Brain pericyte (primary cell): ENCODE measurements at places on chromosomes 2 and 18.

DNA sequence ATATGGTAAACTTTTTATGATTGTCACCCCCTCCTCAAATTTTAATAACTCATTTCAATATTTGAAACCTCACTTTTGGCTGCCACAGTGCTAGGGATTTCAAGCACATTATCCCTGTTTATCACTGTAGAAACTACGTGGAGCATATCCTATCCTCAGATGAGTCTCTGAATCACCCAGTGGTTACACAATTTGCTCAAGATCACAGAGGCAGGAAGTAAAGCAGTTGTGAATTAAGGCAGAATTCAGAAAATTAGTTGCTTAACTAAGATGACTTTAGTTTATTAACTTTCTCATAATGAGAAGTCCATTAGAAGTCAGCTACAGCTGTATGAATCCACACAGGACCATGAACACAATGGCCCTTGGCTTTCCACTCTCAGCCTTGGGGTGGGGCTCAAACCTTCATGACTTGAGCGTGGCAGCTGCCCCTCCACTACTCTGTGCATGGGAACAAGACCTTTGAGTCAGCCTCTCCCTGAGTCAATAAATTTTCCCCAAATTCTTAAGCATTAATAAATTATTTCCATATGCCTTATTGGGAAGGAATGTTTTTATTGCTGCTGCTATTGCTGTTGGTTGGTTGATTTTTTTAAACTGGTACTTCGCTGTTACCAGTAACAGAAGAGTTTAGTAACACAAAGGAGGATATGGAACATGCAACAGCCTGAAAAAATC is 369.0 kb downstream of the CBLN2 start:
- no peak for DNase-seq

DNA sequence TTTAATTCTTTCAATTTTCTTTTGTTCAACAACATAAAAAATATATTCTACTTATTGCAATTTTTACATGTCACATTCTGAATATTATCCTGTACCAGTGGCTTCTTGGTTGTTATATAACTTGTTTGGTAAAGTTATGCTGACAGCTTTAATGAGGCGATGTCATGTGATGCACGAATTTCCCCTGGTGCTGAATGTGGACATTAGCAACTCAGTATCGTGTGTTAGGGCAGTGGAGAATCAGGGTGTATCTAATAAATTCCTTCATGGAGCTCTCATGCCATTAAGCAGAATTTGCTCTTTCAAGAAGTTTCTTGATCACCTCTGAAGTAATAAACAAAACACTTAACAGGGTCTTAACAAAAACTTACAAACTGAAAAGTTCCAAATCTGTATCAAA is 99.6 kb upstream of the DNMT3A start:
- no peak for DNase-seq

DNA sequence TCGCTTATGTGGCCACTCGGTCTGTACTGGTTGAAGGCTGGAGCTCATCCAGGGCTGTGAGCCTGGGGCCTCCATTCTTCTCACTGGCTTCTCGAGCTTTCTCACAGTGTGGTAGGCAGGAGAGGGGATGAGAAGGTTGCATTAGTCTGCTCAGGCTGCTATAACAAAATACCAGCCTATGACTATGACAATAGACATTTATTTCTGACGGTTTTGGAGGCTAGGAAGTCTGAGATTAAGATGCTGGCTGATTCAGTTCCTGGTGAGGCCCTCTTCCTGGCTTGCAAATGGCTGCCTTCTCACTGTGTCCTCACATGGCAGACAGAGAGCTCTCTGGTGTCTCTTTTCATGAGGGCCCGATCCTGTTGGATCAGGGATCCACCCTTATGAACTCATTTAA is 6.2 kb upstream of the STK25 start:
- DNase-seq: no peak

DNA sequence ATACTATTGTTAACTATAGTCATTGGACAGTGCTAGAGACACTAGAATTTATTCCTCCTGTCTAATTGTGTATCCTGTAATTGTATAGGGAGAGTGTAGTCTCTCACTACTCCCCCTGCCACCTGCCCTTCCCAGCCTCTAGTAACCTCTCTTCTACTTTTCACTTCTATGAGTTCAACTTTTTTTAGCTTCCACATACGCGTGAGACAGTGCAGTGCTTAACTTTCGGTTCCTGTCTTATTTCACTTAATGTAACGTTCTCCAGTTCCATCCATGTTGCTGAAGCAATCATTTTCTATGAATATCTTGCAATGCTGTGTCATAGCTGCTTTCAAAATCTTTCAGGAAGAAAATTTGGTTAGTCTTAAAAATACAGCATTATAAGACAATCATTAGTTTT is 22.8 kb upstream of the RUFY4 start:
- DNase-seq: no peak

DNA sequence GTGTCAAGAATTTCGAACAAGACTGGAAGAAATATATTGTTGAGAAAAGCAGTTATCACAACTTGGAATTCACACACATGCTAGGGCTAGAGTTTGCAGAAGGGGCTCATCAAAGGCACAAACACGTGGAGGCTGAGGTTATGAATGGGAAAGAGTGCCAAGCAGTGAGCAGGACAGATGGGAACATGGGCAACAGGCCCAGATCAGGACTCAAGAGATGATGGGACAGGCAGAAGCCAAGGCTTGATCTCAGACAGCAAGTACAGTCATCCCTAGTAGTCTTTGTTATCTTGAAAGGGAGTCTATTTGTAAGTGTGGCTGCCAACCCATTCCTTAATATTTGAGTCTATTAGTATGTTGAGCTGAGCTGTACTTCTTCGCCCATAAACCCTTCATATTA is 22.2 kb upstream of the EPC2 start:
- DNase-seq: no peak

DNA sequence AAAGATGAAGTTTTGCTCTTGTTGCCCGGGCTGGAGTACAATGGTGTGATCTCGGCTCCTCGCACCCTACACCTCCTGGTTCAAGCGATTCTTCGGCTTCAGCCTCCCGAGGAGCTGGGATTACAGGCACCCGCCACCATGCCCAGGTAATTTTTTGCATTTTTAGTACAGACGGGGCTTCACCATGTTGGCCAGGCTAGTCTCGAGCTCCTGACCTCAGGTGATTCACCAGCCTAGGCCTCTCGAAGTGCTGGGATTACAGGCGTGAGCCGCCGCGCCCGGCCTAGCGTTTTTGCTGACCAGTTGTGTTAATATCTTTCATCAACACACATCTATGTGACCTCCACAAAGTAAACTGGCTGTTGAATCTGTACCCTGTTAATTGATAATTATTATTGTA is 49.4 kb upstream of the KLHL14 start:
- no peak for DNase-seq

DNA sequence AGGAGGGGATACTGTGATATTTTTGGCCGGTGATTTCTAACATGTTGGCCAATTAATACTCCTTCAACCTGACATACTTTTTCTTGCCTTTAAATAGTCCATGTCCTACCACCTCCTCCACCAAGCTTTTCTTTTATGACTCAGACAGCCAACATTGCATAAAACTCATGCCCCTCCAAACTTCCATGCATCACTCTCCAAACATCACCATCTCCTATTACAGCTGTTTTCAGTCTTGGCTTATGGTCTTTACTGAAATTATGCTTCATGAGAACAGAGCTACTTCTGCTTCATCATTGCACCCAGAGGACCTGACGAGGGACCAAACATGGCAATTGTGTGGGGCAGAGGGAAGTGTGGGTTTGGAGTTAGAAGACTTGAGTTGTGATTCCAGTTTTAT is 305.4 kb downstream of the LPIN1 start:
- no peak for DNase-seq

DNA sequence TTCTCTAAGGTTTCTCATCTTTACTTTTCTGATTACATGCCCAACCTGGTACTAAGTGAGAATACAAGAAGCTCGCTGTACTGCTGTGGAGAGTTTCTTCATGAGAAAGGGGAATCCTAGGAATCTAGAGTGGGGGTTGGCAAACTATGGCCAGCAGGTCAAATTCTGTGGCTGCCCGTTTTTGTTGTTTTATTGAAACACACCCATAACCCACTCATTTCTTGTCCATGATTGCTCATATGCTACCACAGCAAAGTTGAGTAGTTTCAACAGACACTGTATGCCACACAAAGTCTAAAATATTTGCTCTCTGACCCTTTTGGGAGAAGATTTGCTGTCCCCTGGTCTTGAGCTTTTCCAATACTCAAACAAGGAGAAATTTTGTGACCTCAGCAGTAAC is 58.8 kb downstream of the C2orf74 start:
- no peak for DNase-seq

DNA sequence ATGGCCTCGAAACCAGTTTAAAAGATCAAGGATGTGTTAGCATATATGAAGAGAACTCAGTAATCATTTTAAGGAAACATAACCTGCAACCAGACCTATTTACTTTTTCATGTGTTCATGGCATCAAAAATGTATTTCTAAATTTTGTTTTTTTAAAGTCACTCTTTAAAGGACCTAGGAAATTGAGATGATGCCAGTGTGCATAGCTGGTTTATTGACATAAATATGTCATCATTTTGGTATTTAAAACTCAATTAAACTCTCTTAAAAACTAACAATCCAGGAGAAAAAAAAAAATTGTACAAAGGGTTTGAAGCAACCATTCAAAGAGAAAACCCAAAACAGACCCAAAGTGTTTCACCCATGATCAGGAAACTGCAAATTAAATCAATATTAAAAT is 198.9 kb upstream of the RND3 start:
- no peak for DNase-seq

- no peak for DNase-seq
Measured at GRCh38 chr2:64448041-64448426, 5.9 kb upstream of the LGALSL start.

DNA sequence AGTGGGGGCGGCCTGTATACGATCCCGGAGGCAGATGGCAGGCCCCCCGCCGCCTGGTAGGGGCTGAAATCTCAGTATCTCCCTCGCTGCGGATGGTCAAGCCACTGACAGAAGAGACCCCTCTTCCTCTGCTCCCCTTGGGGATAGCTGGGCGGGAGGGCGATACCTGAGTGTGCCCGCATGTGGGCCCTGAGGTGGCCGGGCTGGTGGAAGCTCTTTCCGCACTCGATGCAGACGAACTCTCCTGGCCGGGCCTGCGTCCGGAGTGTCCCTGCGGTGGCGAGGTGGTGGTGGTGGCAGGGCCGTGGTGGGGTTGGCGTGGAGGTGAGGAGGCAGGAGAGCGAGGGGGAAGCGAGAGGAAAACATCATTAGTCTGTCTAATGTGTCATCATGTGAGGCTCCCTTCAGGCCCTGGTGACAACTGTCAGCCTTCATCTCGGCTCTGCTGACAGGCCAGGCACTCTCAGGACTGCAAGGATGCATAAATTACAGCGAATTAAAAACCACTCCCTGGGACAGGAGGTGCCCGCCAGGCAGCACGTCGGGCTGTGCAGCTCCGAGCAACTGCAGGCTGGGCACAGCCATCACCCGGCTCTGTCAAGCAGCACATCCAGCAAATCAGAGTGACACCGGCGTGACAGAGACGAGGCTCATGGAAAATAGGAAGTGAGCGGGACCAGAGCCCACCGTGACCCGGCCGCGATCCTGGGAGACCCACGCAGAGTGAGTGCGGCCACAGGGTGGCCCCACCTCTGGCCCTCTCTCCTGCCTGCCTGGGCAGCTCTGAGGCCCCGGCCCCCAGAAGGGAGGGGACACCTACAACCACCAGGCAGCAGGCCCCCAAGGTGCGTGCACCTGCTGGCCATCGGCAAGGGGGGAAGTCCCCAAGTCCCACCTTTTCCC is 123.5 kb downstream of the ZNF516 start:
- no peak for DNase-seq

DNA sequence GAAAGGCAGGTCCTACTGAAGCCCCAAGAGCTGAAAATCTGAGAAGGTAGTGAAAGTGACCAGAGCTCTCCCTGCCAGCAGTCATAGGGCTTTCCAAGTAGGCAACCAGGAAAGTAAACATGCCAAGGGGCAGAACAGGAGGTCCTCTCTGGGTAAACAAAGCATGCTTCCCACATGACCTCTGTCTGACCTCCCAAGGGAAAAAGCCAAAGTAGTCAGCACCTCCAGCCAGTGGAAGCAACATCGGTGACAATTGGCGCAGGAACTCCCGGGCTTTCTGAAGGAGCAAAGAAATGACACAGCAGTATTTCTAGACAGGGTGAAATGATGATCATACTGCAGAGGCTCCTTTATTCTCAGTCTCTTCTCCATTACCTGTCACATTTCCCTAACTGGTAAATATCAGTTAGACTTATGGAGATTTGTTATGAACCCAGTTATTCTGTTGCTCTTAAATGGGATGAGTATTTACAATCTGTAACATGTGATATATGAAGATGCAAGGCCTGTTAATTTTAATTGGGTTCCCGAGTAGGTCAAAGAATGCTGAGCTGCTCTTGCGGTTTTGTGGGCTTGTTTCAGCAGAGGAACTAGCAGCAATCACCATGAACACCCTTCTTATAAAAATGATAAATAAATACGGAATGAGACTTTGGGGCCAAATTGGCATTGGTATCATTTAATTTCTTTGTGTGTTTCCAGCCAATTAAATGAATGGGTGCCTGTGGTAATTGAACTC is 321.0 kb downstream of the RND3 start:
- DNase-seq: no peak

DNA sequence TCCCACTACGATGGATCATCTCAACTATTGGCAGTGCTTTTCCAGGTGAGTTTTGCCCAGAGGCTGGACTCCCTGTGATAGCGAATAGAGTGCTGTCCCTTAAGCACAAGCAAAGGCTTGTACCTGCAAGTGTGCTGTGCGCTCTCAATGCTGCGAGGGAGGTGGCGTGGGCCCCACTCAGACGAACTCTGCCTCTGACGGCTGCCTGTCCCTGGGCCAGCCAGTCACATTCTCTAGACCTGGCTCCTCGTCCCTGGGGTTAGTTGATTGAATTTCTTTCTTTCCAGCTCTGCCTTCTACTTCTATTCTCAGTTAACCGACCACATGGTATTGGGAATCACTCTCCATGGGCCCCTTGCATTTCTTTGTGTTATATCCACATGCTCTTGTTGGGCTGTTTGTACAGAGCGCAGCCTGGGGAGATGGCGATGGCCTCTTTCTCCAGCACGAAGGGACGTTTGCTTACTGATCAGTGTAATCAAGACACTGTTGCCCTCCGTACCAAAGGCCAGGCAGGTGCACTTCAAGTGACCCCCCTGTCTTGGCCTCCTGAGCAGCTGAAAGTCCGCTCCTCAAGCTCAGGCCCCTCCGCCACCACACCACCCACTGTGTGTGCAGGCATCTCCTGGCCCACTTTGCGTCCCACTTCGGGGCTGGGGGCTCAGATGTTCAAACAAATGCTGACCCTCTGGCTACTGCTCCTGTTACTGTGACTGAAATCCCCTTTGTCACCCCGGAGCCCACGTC is 151.3 kb downstream of the ZNF236 start:
- no peak for DNase-seq

GRCh38 chr2:67585400-67585799 is 188.3 kb downstream of the ETAA1 start:
- no peak for DNase-seq

- DNase-seq: no peak
Measured at GRCh38 chr2:45974762-45975408, 322.3 kb upstream of the EPAS1 start.

DNA sequence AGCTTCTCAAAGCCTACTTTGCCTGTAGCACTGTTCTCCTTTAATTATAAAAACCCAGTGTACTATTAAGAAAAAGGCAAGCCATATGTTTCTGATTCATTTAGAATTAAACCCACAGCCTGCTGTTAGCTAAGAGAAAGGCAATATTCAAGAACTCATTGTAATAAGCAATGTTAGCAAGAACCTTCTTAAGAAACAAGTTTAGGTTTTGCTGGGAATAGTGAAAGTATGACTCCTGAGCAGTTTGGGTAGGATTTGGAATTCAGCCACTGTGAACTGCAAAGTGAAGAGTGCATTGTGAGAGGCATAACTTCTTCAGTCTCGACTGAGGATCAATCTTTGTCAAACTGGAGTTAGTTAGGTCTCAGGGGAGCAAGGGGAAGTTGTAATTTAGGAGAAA is 206.5 kb upstream of the NT5C1B start:
- DNase-seq: no peak

GRCh38 chr18:64405161-64405560 is 256.3 kb upstream of the LINC00305 start:
- DNase-seq: no peak
